ENCODE measurements at places on chromosomes 6 and 20.
A peak's percentile ranks its signal among the peaks of the same experiment; 100 is the strongest.

DNA sequence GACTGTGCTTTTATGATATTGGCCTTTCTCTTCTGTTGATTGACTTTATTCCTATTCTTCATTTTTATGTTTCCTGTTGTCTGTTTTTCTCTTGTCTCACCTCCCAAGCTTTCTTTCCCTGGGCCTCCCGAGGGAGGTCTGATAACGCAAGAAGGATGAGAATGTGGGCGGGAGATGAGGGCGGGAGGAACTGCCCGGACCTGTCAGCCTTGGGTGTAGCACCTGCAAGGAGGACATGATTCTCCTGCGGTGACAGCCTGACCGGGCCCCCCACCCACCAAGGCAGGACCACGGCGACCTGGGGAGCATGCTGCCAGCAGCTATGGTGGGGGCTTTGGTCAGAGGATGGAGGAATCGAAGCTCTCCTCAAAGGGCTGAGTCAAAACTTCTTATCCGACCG, 86.9 kb downstream of the PLEKHG1 start:
- H3K36me3 ChIP-seq, result no peaks in the 10 kb centered on the region
- no peak overlapping the region for H3K4me3 ChIP-seq
- no peak overlapping the region for H3K27ac ChIP-seq
- no peaks in the 10 kb centered on the region for H3K4me1 ChIP-seq

- no peaks in the 10 kb centered on the region for H3K4me1 ChIP-seq
- no peaks in the 10 kb centered on the region for H3K27me3 ChIP-seq
- H3K36me3 ChIP-seq, result no peaks in the 10 kb centered on the region
- no peak overlapping the region for H3K27ac ChIP-seq
Measured at GRCh38 chr20:31803552-31804291, 15.4 kb upstream of the MYLK2 start.

DNA sequence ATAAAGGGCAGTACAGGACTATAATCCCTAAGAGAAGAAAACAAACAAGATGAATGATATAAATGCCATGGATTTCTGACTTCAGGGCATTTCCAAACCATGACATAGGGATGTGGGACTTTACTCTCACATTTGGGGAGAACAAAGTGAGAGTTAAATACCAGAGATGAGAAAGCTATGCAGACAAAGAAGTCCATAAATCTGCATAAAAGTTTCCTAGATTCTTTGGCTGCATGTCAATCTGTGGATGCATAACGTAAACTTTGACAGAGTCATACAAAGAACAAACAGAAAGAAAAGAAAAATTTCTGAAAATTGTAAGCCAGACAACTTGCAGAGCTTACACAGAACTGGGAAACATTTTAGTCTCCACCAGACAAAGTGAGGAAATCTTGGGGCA, 11.7 kb downstream of the EPM2A start:
- no peaks in the 10 kb centered on the region for H3K36me3 ChIP-seq
- DNase-seq, result no peak
- H3K27ac ChIP-seq, result no peak overlapping the region
- no peaks in the 10 kb centered on the region for H3K4me1 ChIP-seq

- H3K27ac ChIP-seq, result no peak overlapping the region
- H3K4me3 ChIP-seq, result no peak overlapping the region
- no peaks in the 10 kb centered on the region for H3K4me1 ChIP-seq
- no peaks in the 10 kb centered on the region for H3K36me3 ChIP-seq
Measured at GRCh38 chr6:109124219-109124618, 28.9 kb downstream of the CEP57L1 start.

DNA sequence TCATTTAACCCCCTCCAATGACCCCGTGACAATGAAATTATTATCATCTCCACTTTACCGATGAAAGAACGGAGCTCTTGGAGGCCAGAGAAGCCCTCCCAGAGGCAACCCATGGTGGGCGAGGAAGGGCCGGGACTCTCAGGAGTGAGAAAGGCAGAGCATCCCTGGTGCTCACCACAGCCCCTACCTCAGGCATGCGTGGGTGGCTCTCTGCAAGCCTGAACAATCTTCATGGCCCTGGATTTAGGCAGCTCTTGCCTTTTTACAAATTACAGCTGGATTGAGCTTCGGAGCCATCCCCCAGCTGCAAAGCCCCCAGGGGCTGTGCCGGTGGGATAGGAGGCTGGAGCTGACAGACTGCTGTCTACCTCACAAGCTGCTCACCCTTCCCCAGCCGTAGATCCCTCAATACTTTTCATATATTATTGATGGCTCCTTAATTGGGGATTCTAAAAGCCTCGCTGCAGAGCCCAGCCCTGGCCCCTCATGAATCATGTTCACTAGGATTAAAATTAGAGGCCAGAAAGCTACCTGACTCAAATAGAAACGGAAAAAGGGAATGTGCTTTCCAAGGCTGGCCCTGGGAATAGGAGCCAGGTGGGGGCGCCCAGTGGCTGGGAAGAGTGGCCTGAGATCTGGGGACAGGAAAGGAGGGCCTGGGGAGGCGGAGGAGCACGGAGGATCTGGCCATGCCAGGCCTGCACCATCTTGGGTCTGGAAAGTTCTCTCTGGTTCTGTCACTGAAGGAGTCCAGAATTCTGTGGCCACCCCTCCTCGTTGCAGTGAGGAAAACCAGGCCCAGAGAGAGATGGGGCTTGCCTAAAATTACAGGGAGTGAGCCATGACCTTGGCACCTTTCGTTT, 29.1 kb downstream of the CPNE5 start:
- H3K27me3 ChIP-seq, result no peaks in the 10 kb centered on the region
- DNase-seq, result no peak
- H3K27ac ChIP-seq, result no peak overlapping the region
- no peaks in the 10 kb centered on the region for H3K36me3 ChIP-seq
- H3K4me3 ChIP-seq, result no peak overlapping the region

DNA sequence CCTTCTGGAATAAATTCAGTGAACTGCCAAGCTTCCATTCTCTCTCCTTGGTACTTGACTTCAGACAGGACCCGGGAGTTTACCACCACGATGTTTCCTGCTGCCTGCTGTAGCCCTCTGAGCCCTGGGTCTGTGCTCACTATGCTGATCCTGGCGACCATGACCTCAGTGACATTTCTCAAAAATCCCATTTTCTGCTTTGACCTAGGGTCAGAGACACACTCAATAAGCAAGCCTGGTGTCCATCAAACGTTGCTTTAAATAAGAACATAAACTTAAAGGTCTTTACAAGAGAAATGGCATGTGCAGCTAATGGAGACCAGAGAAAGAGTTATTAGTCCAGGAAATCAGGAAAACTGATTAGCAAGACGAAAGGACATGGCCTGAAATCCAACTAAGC, 509.7 kb upstream of the SULF2 start:
- no peak for DNase-seq
- no peaks in the 10 kb centered on the region for H3K36me3 ChIP-seq
- no peak overlapping the region for H3K27ac ChIP-seq
- no peak overlapping the region for H3K4me3 ChIP-seq
- no peaks in the 10 kb centered on the region for H3K27me3 ChIP-seq

- no peaks in the 10 kb centered on the region for H3K36me3 ChIP-seq
- peaks cover 6% of the 10 kb centered on the region for H3K27me3 ChIP-seq
- no peak overlapping the region for H3K4me3 ChIP-seq
- no peak overlapping the region for H3K27ac ChIP-seq
Measured at GRCh38 chr6:40585223-40585622, 1.9 kb downstream of the LRFN2 start.

DNA sequence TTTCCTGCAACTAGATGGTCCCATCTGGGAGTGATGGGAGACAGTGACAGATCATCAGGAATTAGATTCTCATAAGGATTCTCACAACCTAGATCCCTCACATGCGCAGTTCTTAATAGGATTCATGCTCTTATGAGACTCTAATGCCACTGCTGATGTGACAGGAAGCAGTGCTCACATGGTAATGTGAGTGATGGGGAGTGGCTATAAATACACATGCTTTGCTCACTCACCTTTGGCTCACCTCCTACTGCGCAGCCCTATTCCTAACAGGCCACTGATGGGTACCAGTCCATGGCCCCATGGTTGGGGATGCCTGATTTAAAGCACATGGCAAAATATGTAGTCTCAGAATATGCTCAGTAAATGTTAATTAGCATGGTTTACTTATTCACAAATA, 80.6 kb upstream of the MBOAT1 start:
- H3K4me1 ChIP-seq, result no peaks in the 10 kb centered on the region
- no peaks in the 10 kb centered on the region for H3K36me3 ChIP-seq
- no peak overlapping the region for H3K27ac ChIP-seq
- H3K4me3 ChIP-seq, result no peak overlapping the region
- no peaks in the 10 kb centered on the region for H3K27me3 ChIP-seq

- H3K27me3 ChIP-seq, result no peaks in the 10 kb centered on the region
- no peak for DNase-seq
- H3K27ac ChIP-seq, result no peak overlapping the region
- H3K4me1 ChIP-seq, result no peaks in the 10 kb centered on the region
Measured at GRCh38 chr20:21229163-21229562, 74.0 kb upstream of the XRN2 start.

- no peaks in the 10 kb centered on the region for H3K36me3 ChIP-seq
- no peaks in the 10 kb centered on the region for H3K4me1 ChIP-seq
- H3K4me3 ChIP-seq, result no peak overlapping the region
- DNase-seq, result peak; percentile 63
- H3K27ac ChIP-seq, result no peak overlapping the region
Measured at GRCh38 chr6:143575440-143575839, 63.9 kb upstream of the FUCA2 start.

Measured in colonic mucosa (tissue), 4 donors.